ENCODE measurements at places on chromosomes 6 and 20.
A peak's percentile ranks its signal among the peaks of the same experiment; 100 is the strongest.

DNA sequence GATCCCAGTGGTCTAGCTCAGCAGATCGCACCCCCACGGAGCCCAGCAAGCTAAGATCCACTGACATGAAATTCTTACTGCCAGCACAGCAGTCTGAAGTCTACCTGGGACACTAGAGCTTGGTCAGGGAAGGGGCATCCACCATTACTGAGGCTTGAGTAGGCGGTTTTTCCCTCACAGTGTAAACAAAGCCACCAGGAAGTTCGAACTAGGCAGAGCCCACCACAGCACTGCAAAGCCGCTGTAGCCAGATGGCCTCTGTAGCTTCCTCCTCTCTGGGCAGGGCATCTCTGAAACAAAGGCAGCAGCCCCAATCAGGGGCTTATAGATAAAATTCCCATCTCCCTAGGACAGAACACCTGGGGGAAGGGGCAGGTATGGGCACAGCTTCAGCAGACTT lies 18.8 kb downstream of the FRK start:
- no peak for DNase-seq

DNA sequence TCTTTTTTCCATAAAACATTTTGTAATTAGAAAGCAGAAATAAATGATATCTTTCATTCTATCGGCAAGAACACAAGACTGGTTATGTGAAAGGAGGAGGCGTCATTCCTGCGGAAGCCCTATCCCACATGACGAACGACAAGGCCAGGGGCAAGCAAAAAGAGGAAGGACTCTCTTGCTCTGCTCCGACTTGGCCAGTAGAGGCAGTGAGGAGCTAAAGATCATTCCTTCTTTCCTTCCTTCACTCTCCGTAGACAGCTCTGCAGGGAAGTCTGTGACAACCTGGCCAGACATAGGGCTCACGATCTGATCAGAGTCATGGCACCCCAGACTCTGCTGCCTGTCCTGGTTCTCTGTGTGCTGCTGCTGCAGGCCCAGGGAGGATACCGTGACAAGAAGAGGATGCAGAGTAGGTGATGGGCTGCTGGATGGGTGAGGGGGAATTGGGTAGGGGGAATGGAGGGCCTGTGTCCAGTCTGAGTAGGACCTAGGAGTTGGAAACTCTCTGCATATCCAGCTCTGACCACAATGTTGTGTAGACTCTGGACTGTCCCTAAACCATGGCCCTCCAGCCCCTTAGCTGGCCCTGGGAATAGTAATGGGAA lies at the start of gene WFDC10A:
WFDC10A (plus strand) TSS at position 244 of the 605 bp plus-strand sequence; CDS start at position 319, 75 bp downstream.
- DNase-seq = peak; percentile 23

DNA sequence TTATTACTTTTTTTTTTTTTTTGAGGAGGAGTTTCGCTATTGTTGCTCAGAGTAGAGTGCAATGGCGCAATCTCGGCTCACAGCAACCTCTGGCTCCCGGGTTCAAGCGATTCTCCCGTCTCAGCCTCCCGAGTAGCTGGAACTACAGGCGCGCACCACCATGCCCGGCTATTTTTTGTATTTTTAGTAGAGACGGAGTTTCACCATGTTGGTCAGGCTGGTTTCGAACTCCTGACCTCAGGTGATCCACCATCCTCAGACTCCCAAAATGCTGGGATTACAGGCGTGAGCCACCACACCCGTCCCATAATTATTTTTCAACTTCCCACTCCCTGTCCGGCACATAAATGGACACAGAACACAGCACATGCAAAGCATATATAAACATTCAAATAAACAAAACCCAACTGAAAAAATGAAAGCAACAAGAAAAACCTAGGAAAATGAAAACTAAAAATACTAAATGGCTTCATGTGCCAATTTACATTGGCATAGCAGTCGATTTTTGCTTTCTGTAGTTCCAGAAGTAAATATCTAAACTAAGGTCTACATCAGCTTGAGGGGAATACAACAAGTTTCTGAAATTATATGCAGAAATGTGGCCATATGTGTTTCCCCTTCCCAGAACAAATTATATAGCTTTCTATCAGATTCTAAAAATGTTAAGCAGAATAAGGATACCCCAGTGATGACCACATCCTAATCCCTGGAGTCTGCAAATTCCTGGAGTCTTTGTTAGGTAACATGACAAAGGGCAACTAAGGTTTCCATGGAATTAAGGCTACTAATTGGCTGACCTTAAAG lies 113.9 kb downstream of the HFE start:
- DNase-seq = no peak

- DNase-seq = no peak
Observed at GRCh38 chr20:32655903-32656512, 17.7 kb downstream of the C20orf203 start.

DNA sequence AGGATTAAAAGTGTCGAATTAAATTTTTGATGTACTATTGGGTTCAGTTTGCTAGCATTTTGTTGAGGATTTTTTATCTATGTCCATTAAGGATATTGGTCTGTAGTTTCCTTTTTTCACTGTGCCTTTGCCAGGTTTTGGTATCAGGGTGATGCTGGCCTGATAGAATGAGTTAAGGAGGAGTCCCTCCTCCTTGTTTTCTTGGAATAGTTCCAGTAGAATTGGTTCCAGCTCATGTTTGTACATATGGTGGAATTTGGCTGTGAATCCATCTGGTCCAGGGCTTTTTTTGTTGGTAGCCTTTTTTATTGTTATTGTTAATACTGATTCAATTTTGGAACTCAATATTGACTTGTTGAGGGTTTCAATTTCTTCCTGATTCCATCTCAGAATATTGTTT lies 141.8 kb downstream of the SIM1 start:
- DNase-seq = no peak

GRCh38 chr6:156943816-156944215 lies 166.6 kb downstream of the ARID1B start:
- no peak for DNase-seq

- no peak for DNase-seq
Observed at GRCh38 chr6:69086689-69087088, 451.6 kb downstream of the ADGRB3 start.

GRCh38 chr6:170584954-170585498 lies 589 bp upstream of the PDCD2 start:
- no peak for DNase-seq

DNA sequence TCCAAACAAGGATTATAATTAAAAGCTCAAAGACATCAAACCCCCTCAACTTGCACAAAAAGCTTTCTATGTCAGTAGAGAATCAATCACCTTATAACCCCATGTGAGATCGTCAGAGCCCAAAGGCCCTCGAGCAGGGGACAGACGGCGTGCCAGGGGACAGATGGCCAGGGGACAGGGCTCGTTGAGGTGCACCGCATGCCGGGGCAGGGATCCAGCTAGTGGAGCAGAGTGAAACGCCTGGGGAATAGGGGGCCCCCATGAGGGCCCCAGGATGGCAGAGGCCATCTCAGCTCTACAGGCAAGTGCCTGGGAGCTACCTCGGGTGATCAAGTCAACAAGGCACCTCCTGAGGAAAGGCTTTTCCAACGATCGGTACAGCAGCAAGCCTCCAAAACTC lies 28.6 kb downstream of the DIDO1 start:
- no peak for DNase-seq

DNA sequence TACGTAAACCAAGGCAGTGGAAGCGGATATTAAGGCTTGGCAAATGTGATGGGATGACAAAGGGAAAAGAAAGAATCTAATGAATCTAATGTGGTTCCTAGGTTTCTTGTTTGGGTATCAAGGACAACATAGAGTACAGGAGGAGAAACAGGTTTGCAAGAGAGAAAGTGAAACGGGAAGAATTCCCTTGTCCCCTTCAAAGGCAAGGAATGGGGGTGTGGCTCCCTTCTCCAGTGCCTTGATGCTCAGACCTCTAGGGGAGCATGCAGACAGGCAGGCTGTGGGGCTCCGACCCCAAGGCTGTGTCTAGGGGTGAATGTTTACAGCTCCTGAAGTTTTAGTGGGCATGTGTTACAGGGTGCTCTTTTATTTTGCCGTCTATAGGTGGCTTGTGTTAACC lies 317.5 kb upstream of the HSF2 start:
- no peak for DNase-seq

GRCh38 chr20:36339646-36340592 lies 33.8 kb downstream of the DLGAP4 start:
- DNase-seq = peak; percentile 6

DNA sequence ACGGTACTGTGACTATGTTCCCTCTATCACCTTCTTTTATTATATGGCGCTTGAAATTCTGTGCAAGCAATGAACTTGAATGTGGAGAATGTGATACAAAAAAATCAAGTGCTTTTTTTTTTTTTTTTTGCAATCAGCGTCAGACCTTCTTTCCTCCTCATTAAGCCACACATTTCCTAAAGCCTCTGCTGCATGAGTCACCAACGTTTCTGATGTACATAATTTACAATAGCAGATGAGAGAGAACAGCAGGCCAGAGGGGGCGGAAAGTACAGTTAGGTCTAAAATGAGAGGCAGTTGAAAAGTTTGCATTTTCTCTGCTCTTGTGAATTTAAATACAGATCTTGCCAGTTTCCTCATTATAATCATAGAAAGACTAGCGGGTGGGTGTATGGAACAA lies 114.6 kb upstream of the RIPOR2 start:
- DNase-seq = peak; percentile 22

DNA sequence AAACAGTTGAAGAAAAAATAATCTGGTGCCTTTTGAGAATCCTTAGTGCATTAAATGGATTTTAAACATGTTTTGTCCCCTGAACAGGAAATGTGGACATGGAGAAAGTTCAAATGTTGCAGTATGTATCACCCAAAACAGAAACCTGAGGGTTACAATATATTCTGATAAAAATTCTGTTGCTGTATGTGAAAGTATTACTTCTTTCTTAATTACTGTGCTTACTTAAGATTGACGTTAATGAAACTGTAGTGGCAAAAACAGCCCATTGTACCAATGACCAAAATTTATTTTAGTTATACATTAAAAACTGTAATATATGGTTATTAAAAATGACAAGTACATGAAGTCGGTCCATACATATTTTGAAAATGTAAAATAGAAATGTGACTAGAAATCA lies 100.6 kb downstream of the PRDM1 start:
- DNase-seq = no peak

- DNase-seq = no peak
Observed at GRCh38 chr20:45581702-45582101, 2.6 kb upstream of the WFDC8 start.

DNA sequence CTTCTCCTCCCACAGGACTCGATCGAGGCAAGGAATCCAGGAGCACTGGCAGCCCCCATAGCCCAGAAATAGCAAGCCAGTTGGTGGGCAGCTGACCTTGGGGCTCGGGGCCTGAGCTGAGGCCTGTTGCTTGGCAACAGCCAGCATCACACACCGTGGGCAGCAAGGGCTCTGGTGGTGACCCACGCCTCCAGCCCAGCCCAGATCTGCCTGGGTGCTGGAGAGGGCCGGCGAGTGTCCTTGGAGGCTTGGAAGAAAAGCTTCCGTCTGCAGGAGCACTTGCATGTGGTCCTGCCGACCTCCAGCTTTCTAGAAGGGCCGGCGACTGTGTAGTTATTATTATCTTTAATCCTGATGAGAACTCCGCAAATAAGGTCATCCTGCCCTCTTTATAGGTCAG lies 67.3 kb downstream of the STK35 start:
- no peak for DNase-seq

DNA sequence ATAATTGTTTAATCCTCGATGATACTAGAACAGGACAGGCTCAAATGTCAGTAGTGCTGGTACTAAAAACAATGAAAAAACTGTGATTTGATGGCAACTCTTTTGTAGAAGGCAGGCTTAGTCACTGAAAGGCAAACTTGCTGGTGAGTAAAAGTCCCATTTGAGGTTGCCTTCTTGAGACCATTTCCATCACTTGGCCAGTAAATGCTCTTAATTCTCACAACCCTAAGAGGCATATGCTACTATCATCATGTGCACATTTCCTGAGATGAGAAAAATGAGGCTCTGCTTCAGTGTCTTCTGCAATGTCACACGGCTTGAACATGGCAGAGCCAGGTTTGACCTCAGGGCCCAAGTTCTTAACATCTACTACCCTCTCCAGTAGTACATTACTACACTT lies 9.9 kb downstream of the AKIRIN2 start:
- DNase-seq = no peak

DNA sequence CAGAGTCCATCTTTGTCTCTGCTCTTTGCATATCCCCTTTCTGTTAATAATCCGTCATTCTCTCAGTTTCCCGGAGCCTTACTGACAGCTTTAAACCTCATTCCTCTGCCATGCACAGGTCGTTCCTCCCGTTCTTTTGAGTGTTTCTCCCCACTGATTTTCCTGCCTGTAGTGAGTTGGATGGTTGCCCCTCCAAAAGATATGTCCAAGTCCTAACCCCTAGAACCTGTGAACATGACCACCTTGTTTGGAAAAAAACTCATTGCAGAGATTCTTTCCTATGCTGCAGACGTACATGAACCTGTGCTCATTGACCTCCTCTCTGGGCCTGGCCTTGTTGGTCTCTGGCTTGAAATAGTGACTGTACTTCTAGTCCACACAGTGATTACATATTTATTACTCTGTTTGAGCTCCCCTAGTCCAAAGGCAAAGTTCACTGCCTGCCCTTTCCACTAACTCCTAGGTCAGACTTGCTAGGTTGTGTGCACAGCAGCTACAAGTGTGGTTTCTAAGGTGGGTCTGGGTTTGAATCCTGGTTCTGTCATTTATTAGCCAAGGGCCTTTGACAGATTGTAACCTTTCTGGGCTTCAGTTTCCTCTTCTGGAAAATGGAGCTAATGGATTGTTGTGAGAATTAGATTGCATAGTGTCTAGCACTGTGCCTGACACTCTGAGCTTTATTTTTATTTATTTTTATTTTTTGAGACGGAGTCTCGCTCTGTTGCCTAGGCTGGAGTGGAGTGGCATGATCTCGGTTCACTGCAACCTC lies 29.3 kb downstream of the PPARD start:
- no peak for DNase-seq

DNA sequence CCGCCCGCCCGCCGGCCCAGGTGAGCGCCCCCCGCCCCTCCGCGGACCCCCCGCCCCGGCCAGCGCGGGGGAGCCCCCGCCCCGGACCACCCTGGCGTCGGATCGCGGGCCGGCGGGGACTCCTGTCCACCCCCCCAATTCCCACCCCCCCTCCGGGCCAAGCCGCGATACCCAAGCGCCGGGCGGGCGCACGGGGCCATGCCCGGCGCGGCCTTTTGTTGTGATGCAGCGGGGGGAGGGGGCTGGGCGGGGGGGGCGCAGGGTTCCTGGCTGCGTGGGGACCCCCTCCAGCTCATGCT lies 245 bp downstream of the SRC start:
- DNase-seq = no peak

DNA sequence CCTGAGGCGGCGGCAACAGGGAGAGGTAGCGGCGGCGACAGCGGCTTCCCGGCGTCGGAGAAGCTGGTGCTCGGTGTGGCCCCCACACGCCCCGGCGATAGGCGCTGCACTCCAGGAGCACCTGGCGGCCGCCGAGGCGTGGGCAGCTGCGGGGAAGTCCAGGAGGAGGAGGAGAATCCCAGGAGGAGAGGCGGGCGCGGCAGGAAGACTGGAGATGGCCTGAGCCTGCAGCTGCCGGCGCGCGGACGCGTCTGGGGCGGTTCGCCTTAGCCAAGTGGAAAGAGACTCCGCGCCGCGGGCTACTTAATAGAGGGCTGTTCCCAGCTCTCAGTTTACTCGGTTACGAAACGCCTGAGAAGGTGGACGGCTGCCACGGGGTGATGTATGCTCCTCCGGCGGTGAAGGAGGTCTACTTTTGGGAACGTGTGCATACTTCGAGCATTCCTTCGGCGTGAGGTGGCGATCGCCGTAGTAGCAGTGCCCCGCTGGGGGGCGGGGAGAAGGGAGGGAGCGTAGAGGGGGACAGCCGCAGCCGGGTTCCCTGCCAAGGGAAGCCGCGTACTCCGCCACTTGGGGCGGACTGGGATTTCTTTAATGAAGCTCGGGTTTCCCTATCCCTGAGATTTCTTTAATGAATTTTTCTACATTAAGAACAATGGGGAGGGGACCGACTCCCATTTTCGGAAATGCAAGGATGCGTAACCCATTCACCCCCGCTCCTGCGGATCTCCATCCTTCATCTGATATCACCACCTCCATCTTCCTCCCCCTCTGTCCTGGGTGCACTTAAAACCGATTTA lies at the start of gene COL12A1:
COL12A1 (minus strand) TSS at position 278 of the 800 bp plus-strand sequence. CDS start 3,261 bp downstream, outside the sequence.
- DNase-seq = no peak

Measured in activated CD4-positive, alpha-beta T cell treated with anti-CD3 and anti-CD28 coated beads for 24 hours (primary cell).